NCI-H524 (cell line): ENCODE measurements at places on chromosomes 1 and 21.

DNA sequence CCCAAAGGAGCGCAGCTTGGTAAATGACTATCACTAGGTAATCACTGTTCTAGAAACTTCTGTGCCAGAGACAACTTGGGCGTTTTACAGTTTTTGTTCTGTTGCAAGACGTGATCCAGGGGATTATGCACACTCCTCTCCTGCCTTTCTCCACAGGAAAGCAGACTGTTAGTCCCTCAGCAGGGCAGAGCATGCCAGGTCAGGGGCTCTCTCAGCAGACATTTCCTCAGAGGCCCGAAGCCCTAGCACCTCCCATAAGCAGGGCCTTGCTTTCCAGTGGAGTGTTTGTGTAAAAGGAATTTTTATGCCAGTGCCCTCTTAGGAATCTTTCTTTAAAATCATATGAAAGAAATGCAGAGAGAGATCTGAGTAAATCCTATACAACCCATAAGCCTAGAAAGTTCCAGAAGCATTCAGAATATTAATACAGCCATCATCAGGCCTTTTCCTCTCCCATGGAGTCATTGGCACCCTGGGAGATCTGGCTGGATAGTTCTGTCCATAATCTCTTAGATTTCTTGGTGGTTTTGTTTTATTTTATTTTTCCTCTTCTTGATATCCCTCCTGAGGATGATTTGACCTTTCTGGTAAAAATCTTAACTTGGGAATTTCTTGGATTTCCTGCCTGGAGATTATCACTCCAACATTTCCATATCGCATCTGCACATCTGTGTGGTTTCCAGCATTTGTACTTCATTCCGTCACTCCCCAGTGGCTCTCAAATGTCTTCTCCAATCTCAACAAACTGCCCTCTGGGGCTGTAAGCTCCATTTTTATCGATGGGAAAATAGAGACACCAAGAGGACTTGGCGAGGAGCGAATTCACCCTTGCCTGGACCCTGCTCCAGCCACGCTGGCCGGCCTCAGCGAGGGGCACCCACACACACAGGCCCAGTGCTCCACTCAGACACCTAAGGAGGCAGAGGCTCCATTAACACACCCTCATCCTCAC is 116.1 kb downstream of the PSMG1 start:
- no peak for DNase-seq

DNA sequence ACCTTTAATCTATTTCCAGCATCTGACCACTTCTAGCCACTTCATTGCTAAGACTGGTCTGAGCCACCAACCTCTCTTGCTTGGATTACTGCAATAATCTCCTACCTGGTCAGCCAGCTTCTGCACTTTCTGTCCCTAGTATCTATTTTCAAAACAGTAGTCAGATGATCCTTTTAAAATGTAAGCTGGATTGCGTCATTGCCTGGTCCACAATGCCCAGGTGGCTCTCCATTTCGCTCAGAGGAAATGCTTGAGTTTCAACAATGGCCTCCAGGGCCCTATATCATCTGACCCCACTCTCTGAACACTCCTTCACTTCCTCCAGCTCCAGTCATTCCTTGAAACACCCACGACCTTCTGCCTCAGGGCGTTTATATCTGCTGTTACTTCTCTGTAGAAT is 2.3 kb downstream of the FYB2 start:
- no peak for DNase-seq

DNA sequence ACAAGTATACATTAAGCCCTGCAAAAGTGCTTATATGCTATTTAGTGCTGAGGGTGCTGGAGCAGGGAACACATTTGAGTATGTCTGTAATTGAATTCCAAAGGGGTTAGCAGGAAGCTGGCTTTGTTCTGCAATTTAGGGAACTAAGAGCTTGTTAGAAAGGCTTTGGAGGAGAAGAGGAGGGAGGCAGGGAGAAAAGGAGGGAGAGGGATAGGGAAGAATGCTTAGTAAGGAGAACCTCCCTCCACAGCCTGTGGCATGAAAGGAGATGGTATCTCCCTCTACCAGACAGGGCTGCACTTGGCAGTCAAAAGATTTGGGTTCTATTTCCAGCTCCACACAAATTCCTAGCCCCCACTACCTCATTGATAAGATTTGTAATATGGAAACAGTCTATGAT is 217.8 kb downstream of the DAB1 start:
- DNase-seq = no peak

DNA sequence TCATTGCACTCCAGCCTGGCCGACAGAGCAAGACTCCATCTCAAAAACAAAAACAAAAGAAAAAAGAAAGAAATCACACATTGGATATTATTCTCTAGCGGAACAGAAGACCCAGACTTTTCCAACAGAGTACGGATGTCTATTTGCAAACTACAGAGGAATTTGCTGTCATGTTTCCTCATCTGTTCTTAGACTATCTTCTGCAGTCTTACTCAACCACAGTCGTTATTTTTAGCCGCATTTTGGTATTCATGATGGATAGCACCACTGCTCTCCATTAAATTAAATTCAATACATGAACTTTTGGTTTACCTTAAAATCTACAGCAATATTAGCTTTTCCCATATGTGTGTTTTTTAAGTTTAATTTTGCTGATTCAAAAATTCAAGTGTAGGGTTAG is 14.2 kb upstream of the HEATR1 start:
- DNase-seq = no peak

GRCh38 chr21:43779660-43780059 is 3.6 kb upstream of the CSTB start:
- no peak for DNase-seq

GRCh38 chr1:112058815-112059450 is 69.5 kb upstream of the KCND3 start:
- DNase-seq = no peak

- DNase-seq = no peak
Observed at GRCh38 chr1:117499071-117499470, 106.8 kb upstream of the TENT5C start.

DNA sequence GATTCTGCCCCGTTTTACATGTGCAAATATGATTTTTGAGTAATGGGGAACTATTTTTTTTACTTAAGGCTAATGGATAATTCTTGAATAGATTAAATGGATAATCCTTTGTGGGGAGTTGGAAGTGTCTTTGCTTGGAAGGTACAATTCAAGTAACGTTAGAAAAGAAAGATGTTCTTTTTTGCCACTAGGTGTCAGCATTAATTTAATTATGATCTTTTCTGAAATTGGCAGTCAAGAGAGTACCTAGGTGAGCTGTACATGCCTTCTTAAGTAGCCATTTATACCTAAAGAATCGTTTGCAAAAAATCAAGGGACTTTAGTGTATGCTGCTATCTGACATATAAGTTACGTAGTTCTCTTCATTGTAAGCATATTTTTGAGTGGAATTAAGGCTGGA is 2.2 kb downstream of the FBXO28 start:
- no peak for DNase-seq

- DNase-seq = no peak
Observed at GRCh38 chr1:29682919-29683295, 446.6 kb downstream of the PTPRU start.
